ENCODE measurements at places on chromosomes 13 and 19.
A peak's percentile ranks its signal among the peaks of the same experiment; 100 is the strongest.

- no peak for DNase-seq
Measured at GRCh38 chr13:111011899-111012298, 97.0 kb upstream of the ANKRD10 start.

DNA sequence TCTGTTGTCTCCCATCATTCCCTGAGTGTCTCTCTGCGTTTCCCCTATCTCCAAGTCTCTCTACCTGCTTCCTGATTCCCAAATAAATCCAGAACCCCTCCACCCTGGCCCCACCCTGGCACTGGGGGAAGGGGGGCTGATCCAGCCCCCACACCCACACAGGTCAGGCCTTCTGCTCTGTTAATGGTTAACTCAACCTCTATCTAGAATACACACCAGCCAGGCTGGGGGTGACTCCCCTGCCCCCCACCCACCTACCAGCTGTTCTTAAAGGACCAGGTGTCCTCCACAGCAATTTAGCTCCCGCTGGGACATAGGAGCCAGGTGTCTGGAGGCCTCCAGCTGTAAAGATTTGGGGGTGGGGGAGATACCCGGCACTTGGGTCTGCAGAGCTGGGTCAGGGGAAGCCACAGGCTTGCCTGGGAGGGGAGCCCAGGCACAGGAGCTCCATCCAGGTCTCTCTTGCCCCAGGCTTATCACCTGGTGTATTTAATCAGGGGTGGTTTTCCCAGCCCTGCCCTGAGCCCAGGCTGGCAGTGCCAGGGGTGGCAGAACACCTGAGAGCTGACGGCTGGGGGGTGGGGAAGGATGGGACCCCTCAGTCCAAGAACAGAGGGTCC, 3.9 kb downstream of the IRF2BP1 start:
- DNase-seq = no peak

DNA sequence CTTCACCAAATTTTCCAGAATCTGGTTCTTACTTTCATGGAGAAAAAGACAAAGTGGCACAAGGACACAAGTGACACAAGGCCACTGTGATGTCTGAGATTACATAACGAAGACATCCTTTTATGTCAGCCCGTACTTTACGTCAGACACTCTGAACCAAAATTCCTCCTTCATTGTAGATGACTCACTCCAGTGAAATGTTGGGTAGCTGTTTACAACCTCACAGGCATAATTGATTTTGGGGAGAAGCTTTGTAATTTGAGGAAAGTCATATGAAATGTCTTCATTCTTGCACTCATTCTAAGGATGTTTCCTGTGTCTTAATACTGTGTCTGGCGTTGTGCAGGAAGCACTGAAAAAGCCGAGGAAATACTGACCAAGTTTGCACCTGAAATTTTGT, 20.0 kb upstream of the LGALS14 start:
- DNase-seq = no peak

DNA sequence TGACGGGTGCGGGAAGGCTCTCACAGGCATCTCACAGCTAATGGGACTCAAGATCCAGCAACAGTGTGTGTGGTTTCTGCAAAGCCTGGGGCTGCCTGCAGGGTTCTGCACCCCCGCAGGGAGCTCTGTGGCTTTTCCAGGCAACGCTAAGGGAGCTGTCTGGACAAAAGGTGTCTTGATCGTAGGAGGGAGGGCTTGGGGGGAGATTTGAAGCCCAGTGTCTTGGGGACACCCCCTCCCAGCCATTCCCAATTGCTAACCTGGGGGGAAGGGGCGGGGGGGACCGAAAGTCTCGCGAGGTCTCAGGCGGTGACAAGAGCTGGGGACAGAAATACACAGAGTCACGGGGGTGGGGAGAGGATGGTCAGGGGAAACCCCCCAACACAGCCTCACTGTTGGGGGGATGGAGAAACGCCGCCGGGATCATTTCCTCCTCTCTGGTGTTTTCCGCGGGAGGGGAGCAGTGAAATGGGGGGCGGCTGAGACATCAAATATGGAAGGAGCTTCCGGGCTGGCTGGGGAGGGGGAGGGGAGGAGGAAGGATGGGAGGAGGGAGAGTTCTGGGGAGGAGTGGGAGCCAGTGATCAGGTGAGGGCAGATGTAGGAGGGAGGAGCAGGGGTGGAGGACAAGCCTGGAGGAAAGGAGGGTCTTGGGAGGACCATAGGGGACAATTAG, 13.3 kb downstream of the KCNC3 start:
- DNase-seq = peak; percentile 85

- DNase-seq = no peak
Measured at GRCh38 chr13:110105136-110105535, 201.8 kb downstream of the COL4A1 start.
